ENCODE measurements at places on chromosomes 1 and 21.

- no peak for DNase-seq
Measured at GRCh38 chr1:83769072-83769471, 229.9 kb downstream of the TTLL7 start.

GRCh38 chr1:20921285-20921684, 134.2 kb upstream of the HP1BP3 start:
- DNase-seq: no peak

GRCh38 chr1:76176000-76176399, 101.5 kb downstream of the ST6GALNAC3 start:
- DNase-seq: no peak

GRCh38 chr1:156420205-156421061, 51.4 kb downstream of the RHBG start:
- no peak for DNase-seq

DNA sequence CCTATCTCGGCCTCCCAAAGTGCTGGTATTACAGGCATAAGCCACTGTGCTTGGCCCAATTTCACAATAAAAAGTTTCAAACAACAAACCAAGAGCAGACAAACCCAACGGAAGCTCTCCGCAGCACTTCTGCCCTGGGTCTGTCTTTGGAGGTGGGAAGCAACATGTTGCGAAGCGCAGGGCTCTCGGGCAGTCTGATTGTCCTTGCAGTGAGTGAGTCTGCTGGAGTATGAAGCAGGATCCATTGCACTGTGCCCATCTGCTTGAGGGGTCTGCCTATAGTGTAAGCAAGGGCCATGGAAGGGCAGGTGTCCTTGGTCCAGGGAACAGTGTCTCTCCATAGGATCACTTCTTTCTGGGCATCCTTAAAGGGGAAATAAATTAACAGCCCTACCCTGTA, 14.6 kb upstream of the PARP1 start:
- DNase-seq: no peak

DNA sequence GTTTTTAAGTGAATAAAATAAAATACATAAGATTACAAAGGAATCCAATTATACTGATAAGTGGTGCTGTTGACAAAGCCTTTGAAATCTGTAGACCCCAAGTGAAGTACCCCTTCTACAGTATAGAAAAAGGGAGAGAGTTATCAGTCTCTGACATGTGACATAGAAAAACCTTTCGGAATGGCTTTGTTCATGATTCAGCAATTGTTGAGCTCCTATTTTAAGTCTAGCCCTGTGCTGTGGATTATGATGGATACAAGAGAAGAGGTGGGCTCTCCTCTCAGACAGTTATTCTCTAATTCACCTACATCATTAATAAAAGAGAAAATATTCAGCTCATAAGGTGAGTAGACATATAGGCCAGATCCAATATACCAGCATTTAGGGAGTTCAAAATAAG, 53.3 kb upstream of the ITPKB start:
- no peak for DNase-seq

GRCh38 chr1:180168786-180169639, 14.3 kb downstream of the QSOX1 start:
- peak; percentile 10 for DNase-seq

DNA sequence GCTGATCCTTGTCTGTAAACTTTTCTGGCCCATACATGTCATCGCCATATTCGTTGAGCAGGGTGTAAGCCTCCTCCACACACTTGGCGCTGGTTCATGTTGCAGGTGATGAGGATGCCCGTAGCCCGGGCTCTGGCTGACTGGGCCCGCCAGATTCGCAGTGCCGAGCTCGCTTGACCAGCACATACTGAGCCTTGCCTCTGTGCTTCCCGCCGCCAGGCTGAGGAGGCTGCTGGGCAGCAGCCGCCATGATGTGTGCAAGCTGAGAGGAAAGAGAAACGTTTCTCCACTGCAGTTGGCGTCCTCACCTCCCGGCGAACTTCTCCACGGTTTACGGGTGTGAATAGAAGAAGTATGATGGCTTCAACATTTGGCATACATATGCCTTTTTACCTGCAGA, 89.2 kb downstream of the LTN1 start:
- no peak for DNase-seq

- no peak for DNase-seq
Measured at GRCh38 chr1:195951313-195951712, 656.9 kb downstream of the KCNT2 start.

DNA sequence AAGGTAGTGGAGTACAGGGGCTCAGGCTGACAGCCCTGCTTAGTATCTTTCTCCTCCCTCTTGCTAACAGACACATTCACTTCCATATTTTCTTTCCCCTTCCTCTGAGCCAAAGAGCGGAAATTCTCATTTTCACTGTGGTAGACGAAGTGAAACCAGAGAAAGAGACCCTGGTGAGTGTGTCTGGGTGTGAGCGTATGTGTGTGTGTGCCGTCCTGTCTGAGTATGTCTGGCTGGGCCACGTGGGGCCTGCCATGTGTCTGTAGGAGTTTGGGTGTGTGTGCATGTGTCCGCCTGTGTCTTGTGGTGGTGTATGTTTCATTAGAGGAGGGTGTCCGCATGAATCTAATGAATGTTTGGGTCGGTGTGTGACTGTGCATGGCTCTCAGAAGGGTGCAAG, 1.7 kb downstream of the COL8A2 start:
- DNase-seq: no peak

DNA sequence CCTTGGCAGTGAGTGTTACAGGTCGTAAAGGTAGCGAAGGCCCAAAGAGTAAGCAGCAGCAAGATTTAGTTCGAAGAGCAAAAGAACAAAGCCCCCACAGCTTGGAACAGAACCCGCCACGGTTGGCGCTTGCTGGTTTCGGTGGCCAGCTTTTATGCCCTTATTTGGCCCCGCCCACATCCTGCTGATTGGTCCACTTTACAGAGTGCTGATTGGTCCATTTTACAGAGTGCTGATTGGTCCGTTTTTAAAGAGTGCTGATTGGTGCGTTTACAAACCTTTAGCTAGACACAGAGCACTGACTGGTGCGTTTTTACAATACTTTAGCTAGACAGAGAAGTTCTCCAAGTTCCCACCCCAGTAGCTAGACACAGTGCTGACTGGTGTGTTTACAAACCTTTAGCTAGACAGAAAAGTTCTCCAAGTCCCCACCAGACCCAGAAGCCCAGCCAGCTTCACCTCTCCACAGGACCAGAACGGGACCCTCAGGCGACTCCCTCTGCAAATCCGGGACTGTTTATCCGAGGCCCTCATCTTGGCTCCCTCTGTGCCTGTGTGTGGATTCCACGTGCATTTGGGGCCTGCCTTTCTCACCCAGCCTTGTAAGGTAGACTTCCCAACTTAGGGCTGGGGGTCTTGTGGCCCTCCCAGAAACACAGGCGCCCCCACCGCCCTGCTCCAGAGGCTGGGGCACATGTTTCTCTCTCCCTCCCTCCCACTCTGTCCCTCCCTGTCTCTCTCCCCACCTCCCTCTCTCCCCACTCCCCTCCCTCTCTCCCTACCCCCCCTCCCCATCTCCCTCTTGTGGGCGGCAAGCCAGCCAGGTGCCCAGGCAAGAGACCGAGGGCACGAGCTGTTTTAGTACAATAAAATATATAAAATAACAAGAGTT, 12.6 kb downstream of the FTCD start:
- no peak for DNase-seq

GRCh38 chr1:53305650-53306049, 22.2 kb downstream of the LRP8 start:
- DNase-seq: no peak

GRCh38 chr1:244316986-244317655, 134.6 kb downstream of the ADSS2 start:
- DNase-seq: no peak

- DNase-seq: no peak
Measured at GRCh38 chr1:59788825-59789224, 25.9 kb upstream of the HOOK1 start.

DNA sequence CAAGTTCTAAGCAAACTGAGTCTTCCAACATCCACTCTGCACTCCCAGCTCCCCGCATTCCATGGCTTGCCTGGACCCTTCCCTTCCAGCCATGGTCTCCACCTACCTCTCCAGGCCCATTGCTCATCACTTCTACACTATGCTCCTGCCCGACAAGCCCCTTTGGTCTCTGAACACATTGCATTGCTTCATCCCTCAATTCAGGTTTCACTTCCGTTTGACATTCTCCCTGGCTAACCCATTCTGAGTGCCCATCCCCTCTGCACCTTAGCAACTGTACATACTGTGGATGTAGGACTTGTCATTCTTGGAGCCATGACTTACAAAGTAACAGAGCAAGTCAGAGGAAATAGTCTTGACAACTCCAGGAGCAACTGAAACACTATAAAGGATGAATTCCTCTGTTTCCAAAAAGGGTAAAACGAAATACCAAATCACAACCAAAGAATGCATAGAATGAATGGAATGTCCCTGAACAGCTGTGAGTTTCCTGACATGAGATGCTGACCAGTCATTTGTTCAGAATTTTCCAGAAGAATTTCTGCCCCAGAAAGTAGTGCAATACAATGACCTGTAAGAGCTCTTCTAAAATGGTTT, 66.7 kb downstream of the KCNJ6 start:
- no peak for DNase-seq

- no peak for DNase-seq
Measured at GRCh38 chr1:246860401-246860800, 71.3 kb downstream of the AHCTF1 start.

GRCh38 chr1:65681096-65681495, 111.6 kb upstream of the PDE4B start:
- no peak for DNase-seq

DNA sequence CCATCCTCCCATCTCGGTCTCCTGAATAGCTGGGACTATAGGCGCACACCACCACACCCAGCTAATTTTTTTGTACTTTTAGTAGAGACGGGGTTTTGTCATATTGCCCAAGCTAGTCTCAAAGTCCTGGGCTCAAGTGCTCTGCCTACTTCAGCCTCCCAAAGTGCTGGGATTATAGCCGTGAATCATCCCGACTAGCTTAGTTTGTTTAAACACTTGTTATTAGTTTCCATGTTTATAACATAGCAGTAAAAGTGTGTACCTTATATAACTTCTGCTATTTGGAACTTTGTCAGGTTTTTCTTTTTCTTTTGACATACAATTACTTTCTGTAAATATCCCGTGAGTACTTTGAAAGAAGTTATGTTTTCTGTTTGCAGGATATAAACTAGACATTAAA, 60.6 kb upstream of the C1orf21 start:
- no peak for DNase-seq

DNA sequence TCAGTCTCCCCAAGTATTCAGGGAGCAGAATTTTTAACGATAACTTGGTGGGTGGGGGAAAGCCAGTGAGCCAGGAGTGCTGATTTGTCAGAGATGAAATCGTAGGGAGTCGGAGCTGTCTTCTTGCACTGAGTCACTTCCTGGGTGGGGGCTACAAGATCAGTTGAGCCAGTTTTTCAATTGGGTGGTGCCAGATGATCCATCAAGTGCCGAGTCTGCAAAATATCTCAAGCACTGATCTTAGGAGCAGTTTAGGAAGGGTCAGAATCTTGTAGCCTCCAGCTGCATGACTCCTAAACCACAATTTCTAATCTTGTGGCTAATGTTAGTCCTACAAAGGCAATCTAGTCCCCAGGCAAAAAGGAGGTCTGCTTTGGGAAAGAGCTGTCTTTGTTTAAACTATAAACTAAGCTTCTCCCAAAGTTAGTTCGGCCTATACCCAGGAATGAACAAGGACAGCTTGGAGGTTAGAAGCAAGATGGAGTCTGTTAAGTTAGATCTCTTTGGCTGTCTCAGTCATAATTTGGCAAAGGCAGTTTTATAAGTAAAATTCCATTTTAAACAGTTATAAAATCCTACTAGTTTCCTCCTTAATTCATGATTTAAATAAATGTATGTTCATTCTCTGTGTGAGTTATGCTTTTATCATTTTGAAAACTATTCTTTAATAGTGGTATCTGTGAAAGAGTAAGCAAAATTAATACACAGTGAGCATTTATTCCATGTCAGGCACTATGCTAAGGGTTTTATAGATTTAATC, 51.7 kb downstream of the SLC16A1 start:
- no peak for DNase-seq

- no peak for DNase-seq
Measured at GRCh38 chr1:155947292-155947691, 5.9 kb downstream of the RXFP4 start.

DNA sequence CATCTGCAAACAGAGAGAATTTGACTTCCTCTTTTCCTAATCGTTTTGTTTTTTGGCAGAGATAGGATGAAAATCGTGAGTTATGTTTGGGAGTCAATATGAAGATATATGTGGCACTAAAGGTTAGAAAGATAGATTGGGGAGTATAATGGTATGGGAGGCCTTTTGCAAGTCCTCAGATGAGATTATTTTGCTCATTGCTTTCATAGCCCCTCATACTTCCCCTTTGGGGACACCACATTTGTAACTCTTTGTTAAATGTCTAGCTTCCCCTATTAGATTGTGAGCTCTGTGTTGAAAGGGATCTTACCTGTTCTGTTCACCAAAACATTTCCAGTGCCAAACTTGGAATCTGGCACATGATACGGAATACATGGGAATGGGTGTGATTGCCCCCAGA, 30.2 kb downstream of the RAVER2 start:
- DNase-seq: no peak

DNA sequence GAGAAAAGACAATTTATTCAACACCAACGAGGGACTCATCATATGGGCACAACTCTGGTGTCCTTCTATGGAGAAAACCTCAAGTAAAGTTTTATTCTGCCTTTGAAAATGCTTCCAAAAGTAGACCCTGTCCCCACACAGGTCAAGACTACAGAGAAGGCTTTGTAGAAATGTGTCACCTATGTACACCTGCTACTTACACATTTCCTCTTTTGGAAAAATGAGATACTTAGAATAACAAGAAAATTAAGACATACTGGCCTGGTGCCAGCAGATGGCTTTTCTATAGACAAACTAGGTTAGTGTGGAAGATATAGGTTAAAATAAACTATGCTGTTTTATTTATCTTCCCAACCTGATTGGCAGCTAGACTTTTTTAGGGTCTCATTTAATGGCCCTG, 13.6 kb downstream of the POGK start:
- DNase-seq: no peak

- no peak for DNase-seq
Measured at GRCh38 chr21:34078915-34079314, 5.5 kb downstream of the MRPS6 start.

Measured in T follicular helper cell (primary cell).